CD4-positive, alpha-beta T cell treated with Interleukin-17A for 1 hour (primary cell): ENCODE measurements at places on chromosomes 1 and 21.

GRCh38 chr1:46749921-46750404 is 31.0 kb upstream of the EFCAB14 start:
- no peak for DNase-seq

DNA sequence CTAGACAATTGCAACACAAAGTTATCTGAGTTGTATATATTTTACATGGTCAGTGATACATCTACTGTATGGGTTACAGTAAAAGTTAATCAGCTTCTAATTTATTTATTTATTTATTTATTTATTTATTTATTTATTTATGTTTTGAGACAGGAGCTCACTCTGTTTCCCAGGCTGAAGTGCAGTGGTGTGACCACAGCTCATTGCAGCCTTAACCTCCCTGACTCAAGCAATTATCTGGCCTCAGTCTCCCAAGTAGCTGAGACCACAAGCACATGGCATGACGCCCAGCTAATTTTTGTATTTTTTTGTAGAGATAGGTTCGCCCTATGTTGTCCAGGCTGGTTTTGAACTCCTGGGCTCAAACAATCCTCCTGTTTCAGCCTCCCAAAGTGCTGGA is 241.6 kb downstream of the PTPRC start:
- no peak for DNase-seq

DNA sequence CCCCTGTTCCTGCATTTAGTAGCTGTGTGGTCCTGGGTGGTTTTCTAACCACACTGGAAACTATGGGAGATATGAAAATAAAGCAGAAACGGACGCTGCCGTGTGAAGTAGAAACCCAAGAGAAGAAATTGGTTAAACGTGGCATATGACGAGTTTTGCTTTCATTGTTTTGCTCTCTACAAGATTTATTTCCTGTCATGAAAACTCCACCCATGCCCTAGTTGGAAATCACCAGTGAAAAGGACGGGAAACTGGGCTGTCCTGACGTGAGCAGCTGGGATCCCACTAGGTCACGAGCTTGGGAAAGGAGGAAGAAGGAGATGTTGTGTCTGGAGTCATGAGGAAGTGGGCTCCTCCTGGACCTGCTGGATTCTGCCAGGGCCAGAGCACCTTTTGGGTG is 120.8 kb upstream of the GADD45A start:
- no peak for DNase-seq

GRCh38 chr1:29478151-29478791 is 241.9 kb downstream of the PTPRU start:
- no peak for DNase-seq

- no peak for DNase-seq
These were observed 157.8 kb upstream of the KAZN start for GRCh38 chr1:14440731-14441130.

GRCh38 chr1:58902830-58903513 is 119.1 kb upstream of the JUN start:
- DNase-seq, result no peak

DNA sequence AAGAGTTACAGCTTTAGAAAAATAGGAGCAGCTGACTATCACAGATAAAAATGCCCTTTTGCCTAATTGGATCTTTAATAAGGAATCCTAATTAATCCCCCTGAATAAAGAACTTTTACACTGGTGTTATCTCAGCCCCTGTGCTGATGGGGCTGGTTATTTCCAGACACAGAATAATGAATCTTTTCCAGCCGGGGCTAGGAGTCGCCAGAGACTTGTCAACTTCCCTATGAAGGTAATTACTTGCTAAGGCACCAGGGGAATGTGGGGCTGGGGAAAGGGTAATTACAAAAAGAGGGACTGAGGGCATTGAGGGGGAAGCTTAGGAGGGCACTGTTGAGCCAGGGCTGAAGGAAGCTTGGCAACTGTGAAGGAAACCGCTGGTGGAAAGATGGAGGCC is 34.5 kb downstream of the HMGB4 start:
- no peak for DNase-seq

DNA sequence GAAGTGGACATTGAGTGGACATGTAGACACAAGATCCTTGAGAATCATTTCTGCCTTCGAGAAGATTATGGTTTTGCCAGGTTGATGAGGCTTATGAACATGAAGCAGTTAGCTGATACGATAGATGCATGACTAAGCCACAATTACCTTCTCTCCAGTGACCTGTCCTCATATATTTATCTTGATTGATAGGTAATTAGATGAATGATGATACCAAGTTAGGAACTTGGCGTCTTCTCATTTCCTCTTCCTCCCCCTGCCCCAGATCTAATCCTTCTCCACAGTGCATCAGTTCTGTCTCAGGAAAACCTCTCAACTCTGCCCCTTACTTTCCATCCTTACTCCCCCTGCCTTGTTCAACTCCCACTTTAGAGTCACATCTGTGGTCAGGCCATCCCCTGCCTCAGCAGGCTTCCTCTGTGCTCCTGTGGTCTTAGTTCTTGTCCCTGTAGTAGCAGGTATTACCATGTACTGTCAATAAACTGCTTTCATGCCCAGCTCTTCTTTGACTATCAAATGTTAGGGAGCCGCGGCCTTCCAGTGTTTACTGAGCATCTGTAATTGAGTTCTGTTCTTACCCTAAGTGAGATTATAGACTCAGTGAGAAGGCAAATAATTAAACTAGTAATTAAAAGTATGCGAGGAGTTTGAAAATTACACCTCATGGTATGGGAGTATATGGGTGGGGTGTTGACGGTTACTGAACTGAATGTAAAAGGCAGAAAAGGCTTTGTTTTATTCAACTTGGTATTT is 5.1 kb downstream of the ST6GALNAC3 start:
- DNase-seq, result no peak

- DNase-seq, result no peak
These were observed 30.7 kb upstream of the RRP15 start for GRCh38 chr1:218254296-218254946.

GRCh38 chr1:60974524-60975372 is 107.6 kb upstream of the NFIA start:
- no peak for DNase-seq

- no peak for DNase-seq
These were observed 103.0 kb upstream of the PLPPR5 start for GRCh38 chr1:99107680-99108079.

GRCh38 chr1:178134061-178134460 is 40.2 kb downstream of the RASAL2 start:
- no peak for DNase-seq

DNA sequence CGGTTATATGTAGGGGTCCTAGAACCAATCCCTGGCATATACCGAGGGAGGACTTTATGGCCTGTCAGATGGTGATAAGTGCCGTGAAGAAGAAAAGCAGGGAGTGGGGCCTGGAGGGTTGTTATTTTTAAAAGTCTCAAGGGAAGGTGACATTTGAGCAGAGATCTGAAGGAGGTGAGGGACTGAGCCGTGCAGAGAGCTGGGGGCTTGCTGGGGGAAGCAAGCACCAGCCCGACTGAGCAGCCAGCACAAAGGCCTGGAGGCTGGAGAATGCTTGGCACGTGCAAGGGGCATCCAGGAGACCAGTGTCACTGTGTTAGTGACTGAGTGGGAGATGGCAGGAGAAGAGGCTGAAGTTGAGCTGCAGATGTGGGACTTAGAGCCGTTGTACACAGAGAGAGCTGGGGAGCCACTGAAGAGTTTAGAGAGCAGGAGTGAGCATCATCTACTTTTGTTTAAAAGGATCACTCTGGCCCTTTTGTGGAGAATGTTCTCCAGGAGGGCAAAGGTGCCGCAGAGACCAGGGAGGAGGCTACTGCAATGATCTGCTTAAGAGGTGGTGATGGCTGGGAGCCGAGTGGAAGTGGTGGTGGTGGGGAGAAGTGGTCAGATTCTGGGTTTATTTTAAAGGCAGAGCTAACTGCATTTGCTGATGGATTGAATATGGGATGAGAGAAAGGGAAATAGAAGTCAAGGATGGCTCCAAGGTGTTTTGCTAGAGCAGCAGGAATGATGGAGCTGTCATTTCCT is 31.2 kb downstream of the PTPRU start:
- DNase-seq, result no peak

- no peak for DNase-seq
These were observed 16.0 kb upstream of the STUM start for GRCh38 chr1:226532553-226532952.

GRCh38 chr1:159753386-159753785 is 27.4 kb upstream of the DUSP23 start:
- DNase-seq, result no peak

- no peak for DNase-seq
These were observed at the start of gene SPRR2A for GRCh38 chr1:153057375-153057774. Gene SPRR2A (minus strand): TSS chr1:153057512. CDS start chr1:153056735, 777 bp downstream.
